Activated CD8-positive, alpha-beta T cell treated with anti-CD3 and anti-CD28 coated beads for 36 hours (primary cell): ENCODE measurements at places on chromosomes 11 and 22. TPM values are rescaled to one million over a fixed set of nuclear protein-coding genes. Genes with fewer than 3 reads are reported as not detected.

Gene OR52M1
- not detected for total RNA-seq

Gene ARSA
- 11.6 TPM for total RNA-seq

Gene MRGPRD
- total RNA-seq, result not detected

Gene TTC36
- total RNA-seq, result 0.43 TPM

Gene SLC22A9
- not detected for total RNA-seq
